Epithelial cell of prostate (primary cell): ENCODE measurements at places on chromosomes 5 and 9.
A peak's percentile ranks its signal among the peaks of the same experiment; 100 is the strongest.

DNA sequence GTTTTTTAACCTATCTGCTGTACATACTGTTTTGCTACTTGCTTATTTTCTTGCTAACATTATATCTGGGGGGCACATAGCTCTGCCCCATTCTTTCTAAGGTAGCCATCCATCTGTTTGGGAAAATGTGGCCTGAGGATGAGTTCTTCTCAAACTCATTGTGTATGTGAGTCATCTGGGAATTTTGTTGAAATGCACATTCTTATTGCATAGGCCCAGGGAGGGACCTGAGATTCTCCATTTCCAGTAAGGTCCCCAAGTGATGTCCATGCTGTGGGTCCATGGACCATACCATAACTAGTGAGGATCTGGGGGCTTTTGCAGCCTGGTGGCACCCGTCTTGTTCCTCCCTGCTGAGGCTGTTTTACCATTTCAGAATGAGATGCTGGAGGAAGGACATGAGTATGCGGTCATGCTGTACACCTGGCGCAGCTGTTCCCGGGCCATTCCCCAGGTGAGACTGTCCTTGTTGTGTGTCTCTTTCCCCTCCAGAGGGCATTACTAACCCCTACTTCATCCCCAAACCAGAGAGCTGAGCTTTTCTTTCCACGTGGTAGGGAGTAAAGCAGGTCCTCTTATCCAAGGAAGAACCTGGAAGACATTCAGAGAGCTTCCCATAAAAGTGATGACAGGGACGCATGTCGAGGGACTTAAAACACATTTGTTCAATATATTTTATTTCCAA is 28.6 kb downstream of the CYFIP2 start:
- DNase-seq, result no peak

DNA sequence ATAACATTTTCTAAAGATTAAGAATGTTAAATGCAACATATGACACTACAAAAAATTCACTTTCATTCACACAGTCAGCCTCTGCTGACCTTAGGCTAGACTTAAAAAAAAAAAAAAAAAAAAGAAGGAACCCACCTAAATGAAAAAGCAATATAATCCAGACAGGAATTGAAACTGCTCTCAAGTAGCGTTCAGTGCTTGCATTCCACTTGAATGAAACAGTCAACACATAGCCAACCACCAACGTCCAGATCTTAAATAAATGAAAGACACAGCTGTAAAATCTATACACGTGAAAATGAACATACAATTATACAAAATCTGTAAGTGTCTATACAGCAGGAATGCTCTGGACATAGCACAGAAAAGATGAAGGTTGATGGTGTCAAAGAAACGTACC is 11.4 kb downstream of the TMEM245 start:
- no peak for DNase-seq

- DNase-seq, result no peak
Observed at GRCh38 chr5:146789712-146790653, 88.6 kb downstream of the PPP2R2B start.

GRCh38 chr5:170538096-170538465 is 34.3 kb downstream of the KCNIP1 start:
- no peak for DNase-seq

- no peak for DNase-seq
Observed at GRCh38 chr9:69931340-69931739, 110.7 kb downstream of the CFAP95 start.

GRCh38 chr5:38707352-38708210 is 138.2 kb upstream of the OSMR start:
- DNase-seq, result no peak

- DNase-seq, result no peak
Observed at GRCh38 chr5:122638581-122638980, 136.3 kb upstream of the SNX2 start.

DNA sequence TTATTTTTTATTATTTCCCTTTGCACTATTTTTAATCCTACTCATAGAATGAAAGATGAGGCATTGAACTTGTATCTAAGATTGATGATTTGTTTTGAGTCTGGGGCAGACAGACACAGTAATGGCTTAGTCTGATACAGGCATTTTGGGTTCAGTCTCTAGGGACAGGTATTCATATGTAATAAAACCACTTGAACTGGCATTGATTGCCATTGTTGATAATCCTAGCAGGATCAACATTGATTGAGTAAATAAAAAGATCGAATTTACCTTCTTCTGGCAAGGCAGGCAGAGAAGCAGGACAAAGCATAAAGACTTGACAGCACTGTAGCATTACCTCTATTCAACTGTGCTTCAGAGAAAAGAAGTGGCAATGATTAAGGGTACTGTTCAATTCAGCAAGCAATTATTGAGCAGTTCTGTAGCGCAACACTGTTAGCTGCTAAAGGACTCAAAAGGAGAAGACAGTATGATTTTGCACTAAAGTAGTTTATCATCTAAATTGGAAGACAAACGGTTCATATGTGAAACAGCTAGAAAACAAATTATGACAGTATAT is 144.4 kb downstream of the COMMD10 start:
- DNase-seq, result no peak

GRCh38 chr9:4146293-4146692 is 153.6 kb downstream of the GLIS3 start:
- DNase-seq, result no peak

- DNase-seq, result no peak
Observed at GRCh38 chr5:160843240-160843639, 8.8 kb downstream of the ATP10B start.

DNA sequence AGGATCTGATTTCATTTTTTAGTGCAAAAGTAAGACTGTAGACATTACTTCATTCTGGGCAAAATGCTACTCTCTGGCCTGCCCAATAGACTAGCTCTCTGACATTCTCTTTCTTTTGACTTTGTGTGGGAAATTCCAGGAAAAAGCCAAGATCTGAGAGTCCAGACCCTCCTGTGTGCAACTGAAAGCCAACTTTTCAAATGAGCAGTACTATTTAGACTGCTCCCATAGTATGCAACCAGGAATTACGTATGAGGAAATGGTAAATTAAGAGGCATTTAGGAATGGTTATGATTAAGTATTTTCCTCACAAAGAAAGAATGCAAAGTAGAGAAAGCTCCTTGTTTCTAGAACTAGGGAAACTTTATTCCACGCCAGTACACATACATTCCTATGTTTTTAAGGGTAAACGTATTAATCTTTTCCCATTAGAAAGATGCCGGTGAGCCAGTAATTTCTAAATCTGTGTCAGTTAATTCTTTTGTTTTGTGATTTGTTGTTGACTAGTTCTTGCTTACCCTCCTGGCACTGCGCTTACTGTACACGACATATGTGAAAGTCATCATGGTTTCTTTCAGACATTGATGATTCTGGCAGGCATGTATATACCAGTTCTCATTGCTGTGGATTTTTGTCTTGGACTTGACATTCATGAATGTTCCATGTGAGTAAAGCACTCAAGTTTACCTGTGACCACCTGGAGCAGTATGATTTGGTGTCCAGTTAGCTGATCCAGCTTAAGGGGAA is 56.0 kb downstream of the AOPEP start:
- no peak for DNase-seq

- DNase-seq, result no peak
Observed at GRCh38 chr9:28032268-28032590, 458.9 kb upstream of the C9orf72 start.

DNA sequence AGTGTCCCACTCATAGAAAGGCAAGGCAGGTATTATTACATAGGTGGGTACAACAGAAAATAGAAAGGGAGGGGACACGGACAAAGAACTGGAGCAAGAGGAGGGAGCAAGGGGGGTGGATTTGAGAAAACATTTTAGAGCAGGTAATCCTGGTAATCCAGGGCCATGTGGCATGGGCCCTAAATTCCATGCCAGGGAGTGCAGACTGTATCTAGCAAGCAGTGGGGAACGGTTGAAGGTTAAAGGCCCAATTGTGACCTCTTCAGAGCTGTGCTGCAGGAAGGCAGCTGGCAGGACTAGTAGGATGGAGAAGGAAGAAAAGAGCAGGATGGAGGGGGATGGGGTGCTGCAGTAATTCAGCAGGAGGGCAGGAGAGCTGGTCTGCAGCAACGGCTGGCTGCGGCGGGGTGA is 75.2 kb downstream of the PDE6A start:
- DNase-seq, result no peak

DNA sequence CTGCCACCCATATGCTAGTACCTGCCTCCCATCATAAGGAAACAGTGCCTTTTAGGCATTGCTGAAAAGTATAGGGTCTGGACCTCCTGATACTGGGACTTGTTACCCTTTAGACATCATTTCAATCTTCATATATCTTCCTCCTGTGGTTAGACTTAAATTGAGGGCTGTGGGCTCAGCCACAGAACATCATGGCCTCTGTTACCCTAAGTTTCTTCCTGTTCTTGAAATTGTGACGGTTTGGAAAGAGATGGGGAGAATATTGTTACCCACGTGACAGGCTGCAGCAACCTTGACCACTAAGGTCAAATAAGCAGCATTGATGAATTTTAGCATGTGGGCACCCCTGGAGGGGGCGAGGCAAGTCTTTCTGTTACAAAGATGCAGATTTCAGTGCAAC is 87.7 kb downstream of the PDE8B start:
- DNase-seq, result no peak

GRCh38 chr5:135977375-135977928 is 22.7 kb upstream of the LECT2 start:
- no peak for DNase-seq

GRCh38 chr9:96674906-96675538 is 19.9 kb upstream of the PRXL2C start:
- DNase-seq, result peak; percentile 57

- DNase-seq, result no peak
Observed at GRCh38 chr5:179568721-179569120, 18.4 kb downstream of the RUFY1 start.

DNA sequence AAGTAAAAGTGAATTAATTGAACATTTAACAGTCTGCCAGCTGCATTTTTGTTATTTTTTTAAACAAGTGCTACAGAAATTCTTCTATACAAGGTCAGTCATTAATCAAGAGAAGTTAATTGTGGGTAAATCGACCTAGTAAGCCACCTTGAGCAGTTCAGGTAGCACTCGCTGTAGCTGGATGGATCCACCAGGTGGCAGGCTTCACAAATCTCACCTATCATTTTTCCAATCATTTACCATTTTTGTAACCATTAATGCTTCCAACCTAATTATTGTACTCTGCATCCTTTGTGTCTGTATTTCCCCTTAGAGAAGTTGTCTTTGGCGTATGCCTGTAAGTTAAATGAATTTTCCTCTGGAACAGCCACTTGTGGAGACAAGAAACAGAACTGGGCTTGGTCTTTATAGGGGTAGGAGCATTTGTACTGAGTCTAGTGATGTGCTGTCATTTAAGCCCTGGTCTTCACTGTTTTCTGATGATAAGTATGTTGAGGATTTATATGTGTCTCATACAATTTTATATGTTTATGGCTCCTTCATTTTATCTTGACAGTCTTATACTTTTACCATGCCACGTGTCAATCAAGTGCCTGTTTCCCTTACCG is 39.5 kb downstream of the CD180 start:
- DNase-seq, result no peak

DNA sequence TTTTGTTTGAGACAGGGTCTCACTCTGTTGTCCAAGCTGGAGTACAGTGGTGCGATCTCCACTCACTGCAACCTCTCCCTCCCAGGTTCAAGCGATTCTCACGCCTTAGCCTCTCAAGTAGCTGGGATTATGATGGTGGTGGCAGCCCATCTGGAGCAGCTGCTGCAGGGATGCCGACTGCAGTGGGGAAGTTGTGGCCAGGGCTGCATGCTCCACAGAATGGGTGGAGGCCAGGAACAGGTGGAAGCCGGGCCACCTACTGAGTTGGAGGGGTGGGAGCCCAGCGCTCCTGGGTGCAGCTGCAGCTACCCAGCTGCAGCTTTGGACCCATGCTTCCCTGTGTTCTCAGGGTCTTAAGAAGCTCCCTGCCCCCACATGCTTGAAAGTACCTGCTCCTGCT is 99.7 kb downstream of the SCAI start:
- no peak for DNase-seq

GRCh38 chr9:69339620-69340019 is 14.6 kb downstream of the ENTREP1 start:
- no peak for DNase-seq

- DNase-seq, result no peak
Observed at GRCh38 chr9:116525611-116526010, 161.5 kb upstream of the TRIM32 start.

- DNase-seq, result no peak
Observed at GRCh38 chr9:91814753-91815152, 135.3 kb downstream of the ROR2 start.

GRCh38 chr5:6461793-6462650 is 13.4 kb downstream of the UBE2QL1 start:
- DNase-seq, result no peak

DNA sequence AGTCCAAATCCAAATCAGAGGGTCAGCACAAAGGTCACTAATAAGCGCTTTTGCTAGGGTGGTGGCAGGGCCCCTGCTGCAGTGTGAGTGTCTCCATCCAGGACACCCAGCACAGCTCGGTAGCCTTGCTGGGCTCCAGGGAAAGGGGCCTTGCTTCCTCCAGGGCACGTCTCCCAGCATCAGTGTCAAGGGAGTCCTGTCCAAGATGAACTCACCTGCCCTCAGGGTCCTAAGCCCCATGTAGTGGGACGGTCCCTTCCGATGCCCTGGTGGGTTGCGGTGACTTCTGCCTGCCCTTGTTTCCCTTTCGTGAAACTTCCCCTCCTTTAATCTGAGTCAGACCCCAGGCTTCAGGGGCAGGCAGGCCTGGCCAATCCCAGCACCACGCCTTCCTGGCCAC is 101.7 kb downstream of the ZNF354C start:
- DNase-seq, result no peak

DNA sequence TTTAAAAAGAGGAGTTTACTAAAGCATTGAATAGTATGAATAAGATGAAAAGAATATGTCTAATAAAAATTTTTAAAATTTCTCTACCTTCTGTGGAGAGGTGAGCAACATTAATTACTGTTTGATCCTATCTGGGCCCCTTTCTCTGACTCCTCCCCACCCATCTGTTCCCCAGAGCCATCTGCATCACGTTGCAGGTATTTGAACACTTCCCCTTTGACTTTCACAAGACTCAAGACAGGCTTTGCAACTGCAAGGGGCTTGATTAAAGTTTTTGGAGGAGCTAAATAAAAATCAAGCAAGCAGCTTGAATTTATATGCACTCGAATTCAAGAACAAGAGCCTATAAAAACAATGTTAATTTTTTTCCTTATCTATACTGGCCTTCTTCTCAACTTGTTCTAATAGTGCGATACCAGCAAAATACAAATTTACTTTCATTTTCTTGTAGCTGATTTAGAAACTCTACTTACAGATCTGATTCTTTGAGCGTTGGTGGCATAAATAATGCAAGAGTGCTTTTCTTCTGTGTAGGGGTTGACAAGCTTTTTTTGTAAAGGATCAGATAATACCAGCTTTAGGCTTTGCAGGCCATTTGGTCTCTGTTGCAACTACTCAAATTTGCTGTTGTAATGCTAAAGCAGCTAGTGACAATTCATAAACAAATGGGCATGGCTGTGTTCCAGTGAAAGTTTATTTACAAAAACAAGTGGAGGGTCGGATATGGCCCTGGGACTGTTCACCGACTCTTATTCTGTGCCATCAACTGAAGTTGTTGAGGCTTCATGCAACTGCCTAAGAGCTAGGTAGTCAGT is 21.2 kb downstream of the TXNDC8 start:
- no peak for DNase-seq

DNA sequence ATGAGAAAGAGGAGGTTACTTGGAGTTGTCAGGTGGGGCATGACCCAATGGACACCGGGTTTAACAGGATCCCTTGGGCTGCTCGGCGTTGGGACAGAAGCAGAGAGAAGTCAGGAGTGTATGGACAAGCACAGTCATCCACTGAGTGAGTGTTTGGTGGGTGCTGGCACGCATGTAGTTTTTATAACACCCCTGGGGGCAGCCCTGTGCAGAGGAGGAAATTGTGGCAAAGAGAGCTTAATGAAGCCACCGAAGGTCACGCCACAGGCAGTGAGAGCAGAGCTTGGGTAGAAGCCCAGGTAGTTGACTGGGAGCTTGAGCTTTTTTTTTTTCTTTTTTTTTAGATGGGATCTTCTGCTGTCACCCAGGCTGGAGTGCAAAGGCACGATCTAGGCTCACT is 43.2 kb upstream of the IER5L start:
- DNase-seq, result no peak
